ENCODE measurements at places on chromosomes 7 and 10.

DNA sequence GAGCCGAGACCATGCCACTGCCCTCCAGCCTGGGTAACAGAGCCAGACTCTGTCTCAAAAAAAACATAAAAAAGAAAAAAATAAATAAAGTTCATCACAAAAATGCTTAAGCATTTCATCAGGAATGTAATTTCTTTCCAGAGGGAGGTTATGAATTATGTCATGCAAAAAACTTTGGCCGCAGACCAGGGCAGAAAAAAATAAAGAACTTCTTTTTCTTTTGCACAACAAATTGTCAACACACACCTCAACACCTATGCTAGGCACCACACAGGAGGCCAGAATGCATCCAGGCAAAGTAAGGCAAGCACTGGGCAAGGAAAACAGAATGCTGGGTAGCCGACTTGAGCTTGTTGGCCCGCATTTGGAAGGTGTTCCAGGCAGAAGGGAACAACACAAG lies 3.9 kb downstream of the C10orf62 start:
- DNase-seq = no peak

GRCh38 chr7:80679921-80680907 lies 41.8 kb downstream of the CD36 start:
- no peak for DNase-seq

DNA sequence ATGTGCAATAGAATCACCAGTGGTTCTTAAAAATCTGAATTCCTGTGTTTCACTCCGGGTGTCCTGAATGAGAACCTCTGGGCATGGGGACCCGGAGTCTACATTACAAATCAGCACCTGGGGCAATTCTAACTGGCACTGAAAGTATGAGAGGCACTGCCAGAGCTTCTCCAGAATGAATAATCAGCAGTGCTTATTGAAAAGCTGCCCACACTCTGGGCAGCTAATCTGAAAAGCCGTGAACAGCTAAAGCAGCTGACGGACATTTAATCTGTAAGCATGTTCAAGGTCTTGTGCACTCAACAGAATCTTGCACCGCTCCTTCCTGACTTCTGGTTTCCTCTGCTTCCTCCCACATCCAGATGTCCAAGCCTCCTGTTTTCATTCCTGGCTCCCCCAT lies 113.3 kb upstream of the KIF5B start:
- DNase-seq = no peak

GRCh38 chr7:17009933-17010332 lies 128.2 kb upstream of the AGR3 start:
- no peak for DNase-seq

DNA sequence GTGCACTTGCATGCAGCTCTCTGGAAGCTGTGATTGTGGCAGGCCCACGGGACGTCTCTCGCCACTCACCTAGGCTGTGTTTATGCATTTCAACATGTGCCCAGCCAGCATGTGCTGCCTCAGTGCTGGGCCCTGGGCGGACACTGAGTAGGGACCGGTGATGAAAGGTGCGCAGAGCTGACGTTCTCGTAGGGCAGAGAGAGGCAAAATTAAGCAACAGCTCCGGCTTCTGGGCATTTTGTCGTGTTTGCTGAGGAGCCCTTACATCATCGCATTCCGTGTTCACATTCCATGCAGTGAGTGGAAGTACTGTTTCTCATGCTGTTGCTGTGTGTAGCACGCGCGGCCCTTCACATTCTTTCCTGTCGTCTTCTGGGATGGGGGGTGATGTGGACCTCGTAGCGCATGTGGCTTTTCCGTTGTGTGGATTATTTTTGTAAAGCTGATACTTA lies 50.5 kb downstream of the PRF1 start:
- no peak for DNase-seq

DNA sequence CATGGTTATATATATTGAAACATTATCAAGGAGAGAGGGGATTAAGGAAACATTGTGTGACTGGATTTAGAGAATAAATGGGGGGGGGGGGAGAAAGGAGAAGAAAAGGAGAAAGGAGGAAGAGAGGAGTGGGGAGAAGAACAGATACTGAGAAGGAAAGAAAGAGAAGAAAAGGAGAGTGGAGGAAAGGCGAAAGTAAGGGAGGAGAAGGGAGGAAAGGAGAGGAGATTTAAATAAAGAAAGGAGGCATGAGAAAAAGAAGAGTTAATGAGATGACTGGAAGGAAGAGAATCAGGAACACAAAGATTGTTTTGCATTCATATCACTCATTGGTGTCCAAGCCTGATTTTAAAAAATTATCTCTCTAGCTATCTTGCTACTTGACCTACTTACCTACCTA lies 16.1 kb upstream of the TSPAN12 start:
- DNase-seq = no peak

DNA sequence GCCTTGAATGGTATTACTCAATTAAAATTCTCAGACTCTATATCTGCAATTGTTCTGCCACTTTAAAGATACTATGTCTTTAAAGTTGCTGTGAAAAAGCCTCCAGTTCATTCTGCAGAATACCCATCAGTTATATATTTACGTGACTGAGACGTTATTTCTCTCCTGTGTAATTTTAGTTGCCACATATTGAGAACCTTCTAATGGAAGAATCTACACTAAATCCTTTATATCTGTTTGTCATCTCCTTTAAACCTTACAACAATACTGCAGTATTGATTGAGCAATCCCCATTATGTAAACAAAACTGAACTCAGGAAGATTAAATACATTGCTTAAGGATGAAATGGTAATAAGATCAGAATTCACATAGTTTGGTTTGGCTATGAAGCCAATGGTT lies 30.0 kb downstream of the GPR141 start:
- no peak for DNase-seq
